ENCODE measurements at places on chromosomes 11 and 22.
A peak's percentile ranks its signal among the peaks of the same experiment; 100 is the strongest.

DNA sequence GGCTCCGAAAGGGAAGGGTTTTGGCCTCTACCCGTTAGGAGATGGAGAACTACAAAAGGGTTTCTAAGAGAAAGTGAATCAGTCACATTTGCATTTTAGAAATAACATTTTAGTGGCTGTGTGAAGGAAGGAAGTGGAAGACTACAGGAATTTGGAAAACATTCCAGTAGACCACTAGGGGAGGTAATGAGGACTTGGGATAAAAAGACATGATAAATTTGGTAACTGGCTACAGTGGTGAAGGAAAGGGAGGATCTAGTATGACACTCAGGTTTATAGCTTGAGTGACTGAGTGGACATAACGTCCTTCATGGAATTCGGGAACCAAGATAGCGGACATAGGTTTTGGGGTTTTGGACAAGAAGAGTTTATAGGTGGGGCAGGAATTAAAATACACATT lies 7.0 kb upstream of the RRM1 start:
- no peak for DNase-seq

GRCh38 chr11:116651098-116651736 lies 121.6 kb downstream of the BUD13 start:
- no peak for DNase-seq

DNA sequence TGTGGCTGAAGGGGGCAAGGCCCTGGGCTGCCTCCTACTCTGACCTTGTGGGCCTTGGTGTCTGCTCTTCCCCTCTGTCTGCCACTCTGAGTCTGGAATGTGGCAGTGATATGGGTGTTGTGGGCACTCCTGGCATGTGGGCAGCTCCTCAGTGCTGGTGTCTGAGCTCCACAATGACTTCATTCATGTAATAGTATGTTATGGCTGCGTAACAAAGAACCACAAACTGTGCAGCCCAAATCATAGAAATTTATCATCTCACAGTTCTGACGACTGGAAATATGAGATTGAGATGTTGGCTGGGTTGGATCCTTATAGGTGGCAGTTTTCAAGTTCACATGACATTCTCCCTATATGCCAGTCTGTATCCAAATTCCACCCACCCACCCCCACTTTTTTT lies 59.1 kb downstream of the BCR start:
- no peak for DNase-seq

- no peak for DNase-seq
Observed at GRCh38 chr11:2212411-2213251, 41.0 kb upstream of the TH start.

GRCh38 chr22:37212174-37212906 lies at the start of gene SSTR3:
Gene SSTR3 (minus strand): TSS chr22:37212477. CDS start chr22:37207803, 4,674 bp downstream.
- no peak for DNase-seq

DNA sequence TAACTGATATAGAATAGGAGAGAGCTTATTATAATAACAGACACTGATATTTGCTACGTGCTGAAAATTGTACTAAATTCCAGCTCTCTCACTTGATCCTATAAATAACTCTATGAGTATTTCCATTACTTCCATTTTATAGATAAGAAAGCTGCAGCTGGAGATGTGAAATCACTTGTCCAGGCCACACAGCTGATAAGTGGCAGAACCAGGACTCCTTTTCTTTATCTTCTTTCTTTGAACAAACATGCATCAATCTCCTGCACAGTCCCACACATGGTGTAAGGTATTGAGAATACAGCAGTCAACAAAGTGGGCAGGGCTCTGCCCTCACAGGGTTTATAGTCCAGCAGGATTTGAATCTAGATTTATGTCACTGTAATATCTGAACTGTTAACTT lies 652.1 kb downstream of the NELL1 start:
- no peak for DNase-seq

DNA sequence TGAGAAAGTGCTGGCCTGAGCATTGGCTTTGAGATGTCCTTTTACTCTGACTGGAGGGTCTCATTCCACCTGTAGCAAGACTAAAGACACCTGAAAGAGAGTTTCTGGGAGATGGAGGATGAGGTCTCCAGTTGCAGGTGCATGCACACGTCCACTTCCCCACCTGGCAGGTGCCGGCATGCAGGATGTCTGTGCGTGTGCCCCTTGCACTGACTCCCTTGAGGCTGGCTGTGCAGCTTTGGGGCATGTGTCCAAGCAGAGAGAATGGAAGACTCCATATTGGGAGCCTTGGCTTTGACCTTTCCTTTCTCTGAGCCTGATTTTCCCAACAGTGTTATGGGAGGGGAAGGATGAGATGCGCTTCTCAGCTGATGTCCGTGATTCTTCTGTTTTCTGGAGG lies 44.0 kb upstream of the TUB start:
- no peak for DNase-seq

GRCh38 chr11:71200172-71200716 lies 52.1 kb downstream of the SHANK2 start:
- DNase-seq, result no peak

- DNase-seq, result no peak
Observed at GRCh38 chr22:49268924-49269323, 558.7 kb downstream of the BRD1 start.

DNA sequence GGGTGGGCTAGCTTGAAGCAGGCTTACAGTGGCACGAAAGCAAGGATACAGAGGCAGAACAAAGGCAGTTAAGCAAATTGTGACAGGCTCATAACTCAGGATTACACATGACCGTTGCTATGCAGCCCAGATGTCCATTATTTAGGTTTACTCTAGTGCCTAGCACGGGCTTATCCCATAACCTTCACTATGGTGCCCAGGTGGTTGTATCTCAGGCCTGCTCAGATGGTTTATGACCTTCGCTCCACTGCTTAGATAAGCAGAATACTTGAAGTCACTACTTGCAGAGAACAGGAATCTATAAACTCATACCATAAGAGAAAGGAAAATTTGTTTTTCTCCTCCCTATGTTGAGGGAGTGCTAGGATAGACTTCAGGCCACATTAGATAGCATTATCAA lies 9.0 kb downstream of the OR6M1 start:
- DNase-seq, result no peak

DNA sequence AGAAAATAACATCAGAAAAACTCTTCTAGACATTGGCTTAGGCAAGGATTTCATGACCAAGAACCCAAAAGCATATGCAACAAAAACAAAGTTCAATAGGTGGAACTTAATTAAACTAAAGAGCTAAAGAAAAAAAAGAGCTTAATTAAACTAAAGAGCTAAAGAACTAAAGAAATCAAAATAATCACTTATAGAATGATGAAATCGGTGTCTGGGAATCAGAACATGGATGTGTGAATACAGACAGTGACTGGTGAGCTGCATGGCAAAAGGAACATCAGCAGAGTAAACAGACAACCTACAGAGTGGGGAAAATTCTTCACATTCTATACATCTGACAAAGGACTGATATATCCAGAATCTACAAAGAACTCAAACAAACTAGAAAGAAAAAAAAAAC lies 41.4 kb downstream of the ZNF280B start:
- no peak for DNase-seq

- peak; percentile 41 for DNase-seq
Observed at GRCh38 chr11:75280770-75281468, 40.3 kb downstream of the TPBGL start.

GRCh38 chr11:79089601-79090000 lies 351.2 kb downstream of the TENM4 start:
- no peak for DNase-seq

- no peak for DNase-seq
Observed at GRCh38 chr11:59198726-59199125, 14.0 kb downstream of the MPEG1 start.

GRCh38 chr11:119368121-119369034 lies 13.1 kb downstream of the USP2 start:
- no peak for DNase-seq

GRCh38 chr11:7899418-7899817 lies 31.6 kb downstream of the OR10A6 start:
- DNase-seq, result no peak

GRCh38 chr11:120717623-120718022 lies 206.1 kb downstream of the GRIK4 start:
- DNase-seq, result no peak

DNA sequence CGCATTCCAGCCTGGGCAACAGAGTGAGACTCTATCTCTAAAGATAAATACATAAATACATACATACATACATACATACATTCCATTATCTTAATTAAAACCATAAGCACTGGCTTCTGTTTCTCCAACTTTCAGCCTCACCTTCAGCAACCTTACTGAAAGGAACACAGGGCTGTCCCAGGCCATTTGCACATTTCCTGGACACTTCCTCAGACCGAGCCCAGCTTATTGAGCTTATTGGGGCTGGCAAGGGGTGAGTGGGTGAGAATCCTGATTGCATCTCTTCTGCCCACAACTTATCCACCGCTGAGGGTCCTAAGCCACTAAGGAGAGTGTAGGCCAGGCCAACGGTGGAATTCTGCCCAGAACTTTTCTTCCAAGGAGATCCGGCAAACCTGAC lies 16.5 kb upstream of the LRP5 start:
- DNase-seq, result no peak

- no peak for DNase-seq
Observed at GRCh38 chr11:68664141-68664540, 20.2 kb upstream of the GAL start.

- no peak for DNase-seq
Observed at GRCh38 chr11:117201658-117202305, 2.6 kb downstream of the TAGLN start.

- no peak for DNase-seq
Observed at GRCh38 chr11:125261588-125261987, 97.0 kb downstream of the PKNOX2 start.

GRCh38 chr11:11780858-11781257 lies 60.9 kb upstream of the USP47 start:
- DNase-seq, result no peak

DNA sequence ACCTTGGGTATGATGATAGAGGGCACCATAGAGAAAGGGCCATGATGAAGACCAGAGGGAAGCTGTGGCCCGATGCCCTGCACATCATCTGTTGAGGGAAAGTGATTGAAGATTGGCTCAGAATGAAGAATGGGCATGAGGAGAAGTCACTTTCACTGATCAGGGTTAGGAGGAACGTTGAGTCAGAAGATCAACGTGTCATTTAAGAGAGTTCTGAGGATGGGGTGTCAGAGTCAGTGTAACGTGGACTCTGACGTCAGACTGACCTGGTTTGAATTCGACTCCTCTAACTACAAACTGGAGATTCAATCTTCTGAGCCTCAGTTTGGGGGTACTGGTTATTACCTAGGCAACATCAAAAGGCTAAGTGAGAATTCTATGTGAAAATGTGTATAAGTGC lies 352.6 kb downstream of the DDX10 start:
- no peak for DNase-seq

DNA sequence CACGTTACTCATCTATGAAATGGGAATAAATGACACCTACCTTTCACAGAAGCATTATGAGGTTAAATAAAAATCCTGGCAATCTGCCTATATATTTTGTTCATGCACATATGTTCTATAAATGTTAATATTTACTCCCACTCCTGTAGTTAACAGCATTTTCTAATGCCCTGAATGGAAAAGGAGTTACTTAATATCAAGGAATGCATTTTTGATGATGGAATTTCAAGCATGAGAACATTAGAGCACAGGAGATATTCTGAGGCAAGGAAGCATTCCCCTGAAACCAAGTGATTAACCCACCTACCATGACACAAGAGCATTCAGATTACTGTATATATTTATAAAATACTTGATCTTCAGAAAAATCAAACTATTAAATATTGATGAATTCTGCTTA lies 102.1 kb downstream of the ARHGAP32 start:
- DNase-seq, result no peak

DNA sequence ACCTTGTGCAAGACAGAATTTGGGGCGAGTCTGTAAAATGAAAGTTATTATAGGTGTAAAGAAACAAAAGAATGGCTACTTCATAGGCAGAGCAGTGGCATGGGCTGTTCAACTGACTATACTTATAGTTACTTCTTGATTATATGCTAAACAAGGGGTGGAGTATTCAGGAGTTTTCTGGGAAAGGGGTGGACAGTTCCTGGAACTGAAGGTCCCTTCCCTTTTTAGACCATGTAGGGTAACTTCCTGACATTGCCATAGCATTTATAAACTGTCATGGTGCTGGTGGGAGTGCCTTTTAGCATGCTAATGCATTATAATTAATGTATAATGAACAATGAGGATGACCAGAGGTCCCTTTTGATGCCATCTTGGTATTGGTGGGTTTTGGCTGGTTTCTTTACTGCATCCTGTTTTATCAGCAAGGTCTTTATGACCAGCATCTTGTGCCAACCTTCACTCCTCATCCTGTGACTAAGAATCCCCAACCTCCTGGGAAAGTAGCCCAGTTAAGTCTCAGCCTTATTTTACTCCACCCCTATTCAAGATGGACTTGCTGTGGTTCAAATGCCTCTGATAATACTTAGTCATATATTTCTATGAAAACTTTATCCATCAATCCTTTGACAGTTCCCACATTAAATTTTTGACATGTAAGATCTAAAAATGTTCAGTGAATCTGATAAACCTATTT lies 118.6 kb downstream of the ARHGAP42 start:
- no peak for DNase-seq

DNA sequence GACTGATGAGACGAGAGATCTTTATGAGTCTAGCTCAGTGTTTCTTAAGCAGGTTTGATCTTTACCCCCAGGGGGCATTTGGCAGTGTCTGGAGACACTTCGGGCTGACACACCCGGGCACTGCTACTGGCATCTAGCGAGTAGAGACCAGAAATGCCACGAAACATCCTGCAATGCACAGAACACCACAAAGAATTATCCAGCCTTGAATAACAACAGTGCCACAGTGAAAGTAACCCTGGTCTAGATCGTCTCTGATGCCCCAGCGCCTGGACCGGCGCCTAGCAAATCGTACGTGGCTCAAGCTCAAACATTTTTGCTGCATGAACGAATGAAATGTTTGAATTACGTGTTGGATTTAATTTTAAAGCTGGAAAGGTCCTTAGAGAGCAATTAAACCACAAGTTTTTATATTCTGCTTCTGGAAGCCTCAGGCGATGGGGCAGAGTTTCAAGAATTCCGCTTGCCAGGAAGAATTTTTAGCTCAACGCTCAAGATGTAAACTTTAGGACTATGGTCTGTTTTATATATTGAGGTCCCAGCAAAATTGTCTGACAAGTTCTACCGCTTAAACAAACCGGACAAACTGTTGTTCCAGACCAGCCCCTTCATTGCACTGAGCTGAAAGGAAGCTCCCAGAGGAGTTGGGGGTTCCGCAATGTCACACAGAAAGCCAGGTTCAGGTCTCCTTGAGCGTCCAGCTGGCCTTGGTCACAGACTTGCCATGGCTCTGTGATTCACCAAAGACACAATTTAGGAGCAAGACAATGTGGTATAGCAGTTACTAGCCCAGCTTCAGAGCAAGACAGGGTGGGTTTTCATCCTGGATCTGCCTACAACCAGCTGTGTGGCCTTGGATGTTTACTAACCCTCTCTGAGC lies 44.2 kb upstream of the SMTN start:
- no peak for DNase-seq

- DNase-seq, result no peak
Observed at GRCh38 chr11:17601256-17601671, 54.2 kb downstream of the OTOG start.

- DNase-seq, result peak; percentile 34
Observed at GRCh38 chr11:13262096-13262495, 15.5 kb upstream of the BMAL1 start.

Data from kidney capillary endothelial cell (primary cell).